ENCODE measurements at places on chromosomes 2 and 18. TPM values are rescaled to one million over a fixed set of nuclear protein-coding genes. Genes with fewer than 3 reads are reported as not detected.

DNA sequence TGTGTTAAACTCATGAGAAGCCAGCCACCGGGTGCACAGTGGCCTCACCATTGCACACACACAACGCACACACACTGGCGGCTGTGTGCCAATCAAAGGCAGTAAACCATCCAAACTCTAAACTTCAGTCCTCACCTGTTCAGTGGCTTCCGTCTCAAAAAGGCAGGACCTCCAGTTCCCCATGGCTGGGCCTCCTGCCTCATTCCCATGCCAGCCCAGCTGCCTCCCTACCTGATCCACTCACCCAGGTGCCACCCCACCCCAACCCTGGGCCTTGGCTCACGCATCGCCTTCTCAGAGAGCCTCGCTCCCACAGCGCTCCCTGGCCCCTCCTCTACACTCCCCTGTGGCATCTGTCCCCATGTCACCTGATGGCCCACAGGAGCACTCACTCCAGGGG is 190.9 kb downstream of the EIPR1 start:
- no peaks in the 10 kb centered on the region for H3K4me1 ChIP-seq
- no peak overlapping the region for H3K27ac ChIP-seq
- no peaks in the 10 kb centered on the region for H3K27me3 ChIP-seq
- H3K36me3 ChIP-seq = no peaks in the 10 kb centered on the region

Gene ITGA4
- total RNA-seq = 6.6 TPM

Gene TWIST2
- 10.4 TPM for total RNA-seq

Gene ALPP
- not detected for total RNA-seq

DNA sequence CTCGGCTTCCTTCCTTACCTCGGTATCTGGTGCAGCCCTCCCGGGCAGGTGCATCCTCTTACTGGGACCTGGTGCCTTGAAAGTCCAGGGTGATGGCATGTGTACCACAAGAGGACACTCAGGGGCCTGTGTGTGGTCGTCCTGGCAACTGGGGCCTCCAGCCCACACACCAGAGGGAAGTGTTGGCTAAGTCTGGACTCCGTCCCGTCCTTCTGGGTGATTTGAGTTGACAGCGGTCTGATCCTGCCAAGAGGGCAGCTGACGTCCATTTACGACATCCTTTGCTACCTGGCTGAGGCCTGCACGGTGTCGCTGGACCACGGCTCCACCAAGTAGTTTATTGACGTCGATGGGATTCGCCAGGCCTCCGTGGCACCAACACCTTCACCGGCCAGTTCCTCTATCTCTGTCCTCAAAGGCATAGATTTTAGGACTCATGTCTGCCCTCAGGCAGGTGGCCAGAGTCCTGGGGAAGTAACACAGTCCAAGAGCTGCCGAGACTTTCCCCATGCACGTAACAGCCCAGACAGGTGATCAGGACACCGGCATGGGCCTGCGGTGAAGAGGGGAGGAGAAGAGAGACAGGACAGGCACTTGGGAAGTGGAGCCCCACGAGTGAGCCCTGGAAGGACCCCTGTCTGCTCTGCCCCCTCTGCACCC is 186.0 kb upstream of the HDAC4 start:
- H3K4me1 ChIP-seq = no peaks in the 10 kb centered on the region
- no peak for DNase-seq
- H3K36me3 ChIP-seq = no peaks in the 10 kb centered on the region
- H3K27me3 ChIP-seq = no peaks in the 10 kb centered on the region
- H3K27ac ChIP-seq = no peak overlapping the region
- no peak overlapping the region for H3K4me3 ChIP-seq

Gene SCYGR4
- not detected for total RNA-seq

GRCh38 chr18:60232541-60232940 is 140.0 kb downstream of the MC4R start:
- H3K27ac ChIP-seq = no peak overlapping the region
- no peaks in the 10 kb centered on the region for H3K36me3 ChIP-seq
- H3K27me3 ChIP-seq = no peaks in the 10 kb centered on the region
- no peaks in the 10 kb centered on the region for H3K4me1 ChIP-seq

DNA sequence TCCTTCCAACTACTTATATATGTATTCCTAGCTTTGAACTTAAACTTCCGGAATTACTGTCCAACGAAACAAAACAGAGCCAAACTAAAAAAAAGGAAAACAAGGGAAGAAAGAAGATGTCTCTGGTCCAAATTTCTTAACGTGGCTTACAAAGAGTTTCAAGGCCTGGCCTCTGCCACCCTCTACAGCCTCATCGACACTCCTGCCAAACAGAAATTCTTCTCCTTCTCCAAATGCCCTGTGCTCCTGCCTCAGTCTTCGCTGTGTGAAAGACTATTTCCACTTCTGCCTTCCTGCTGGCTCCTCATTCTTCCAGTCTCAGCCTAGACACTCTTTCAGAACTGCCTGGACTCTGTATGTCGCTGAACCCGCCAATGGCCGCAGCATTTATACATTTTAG is 249.2 kb downstream of the TXNL1 start:
- no peaks in the 10 kb centered on the region for H3K36me3 ChIP-seq
- DNase-seq = peak; percentile 42

Gene CRYGA
- total RNA-seq = not detected

GRCh38 chr2:72695676-72696075 is 130.2 kb downstream of the EXOC6B start:
- no peak overlapping the region for H3K4me3 ChIP-seq
- no peaks in the 10 kb centered on the region for H3K36me3 ChIP-seq
- H3K27me3 ChIP-seq = no peaks in the 10 kb centered on the region
- H3K4me1 ChIP-seq = peaks cover 20% of the 10 kb centered on the region
- no peak overlapping the region for H3K27ac ChIP-seq
- no peak for DNase-seq

GRCh38 chr2:79782576-79783452 is 270.0 kb downstream of the CTNNA2 start:
- H3K4me1 ChIP-seq = no peaks in the 10 kb centered on the region
- no peak for DNase-seq
- H3K36me3 ChIP-seq = no peaks in the 10 kb centered on the region
- H3K4me3 ChIP-seq = no peak overlapping the region

Gene RTP5
- total RNA-seq = not detected

Measured in thyroid gland (tissue), 4 donors.